A549 treated with DMSO at 1 μM for 4 hours (cell line): ENCODE measurements at places on chromosomes 12 and 14. TPM values are rescaled to one million over a fixed set of nuclear protein-coding genes. Genes with fewer than 3 reads are reported as not detected.

Gene SYCP3
- 0.12 to 0.14 TPM in 2 of 5 replicates, not detected in the others for total RNA-seq

Gene COA8
- total RNA-seq: 45.5 to 54.4 TPM (median 50.7 TPM) in 5 replicates

Gene FOXA1
- 9.4 to 12.9 TPM (median 12.2 TPM) in 5 replicates for total RNA-seq

Gene SLC38A4
- total RNA-seq: not detected in 5 replicates

Gene TMEM117
- 1.5 to 2.6 TPM (median 2.5 TPM) in 5 replicates for total RNA-seq

Gene SSPN
- total RNA-seq: 0.25 to 0.61 TPM (median 0.48 TPM) in 5 replicates

Gene GMPR2
- 52.4 to 64.1 TPM (median 56.5 TPM) in 5 replicates for total RNA-seq

Gene KCNJ8
- 0.25 to 0.59 TPM (median 0.47 TPM) in 5 replicates for total RNA-seq

Gene KCNH5
- 0.02 to 0.06 TPM (median 0.05 TPM) in 4 of 5 replicates, not detected in the other for total RNA-seq

Gene TCL1A
- total RNA-seq: not detected in 5 replicates

Gene ACRBP
- total RNA-seq: 0.21 to 0.34 TPM (median 0.23 TPM) in 3 of 5 replicates, not detected in the others
